ENCODE measurements at places on chromosomes 13 and 19.

DNA sequence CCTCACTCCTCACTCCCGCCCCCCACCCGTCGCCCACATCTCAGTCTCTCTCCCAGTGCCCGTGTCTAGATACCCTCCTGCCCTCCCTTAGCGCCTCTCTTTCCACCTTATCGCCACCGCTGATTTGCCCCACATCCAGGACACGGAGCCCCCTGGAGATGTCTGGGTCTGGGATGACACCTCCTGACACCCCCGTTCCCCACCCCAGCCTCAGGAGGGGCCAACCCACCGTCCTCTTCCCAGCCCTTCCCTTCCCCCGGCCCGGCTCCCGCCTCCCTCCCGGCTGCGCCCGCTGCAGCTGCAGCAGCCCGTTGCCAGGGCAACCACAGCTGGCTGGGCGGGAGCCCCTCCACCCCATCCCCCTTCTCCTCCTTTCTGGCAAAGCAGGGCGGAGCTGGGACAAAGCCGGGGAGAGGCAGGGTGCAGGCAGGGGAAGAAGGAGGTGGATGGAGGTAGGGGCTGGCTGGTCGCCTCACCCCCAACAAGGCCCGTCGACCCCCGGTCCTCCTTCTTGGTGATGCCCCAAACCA, 13.5 kb downstream of the DPF1 start:
- no peak for DNase-seq

DNA sequence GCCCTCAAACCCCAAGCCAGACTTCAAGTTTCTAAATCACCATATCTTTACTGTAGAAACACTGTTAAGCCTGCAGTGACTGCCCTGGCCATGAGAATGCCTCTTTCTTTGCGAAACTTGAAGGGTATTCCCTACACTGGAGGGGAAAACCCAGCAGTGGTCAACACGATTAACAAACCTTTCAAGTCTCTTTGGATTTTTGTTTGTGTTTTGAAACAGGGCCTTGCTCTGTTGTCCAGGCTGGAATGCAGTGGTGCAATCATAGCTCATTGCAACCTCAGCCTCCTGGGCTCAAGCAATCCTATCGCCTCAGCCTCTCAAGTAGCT, 17.4 kb upstream of the POMP start:
- no peak for DNase-seq

DNA sequence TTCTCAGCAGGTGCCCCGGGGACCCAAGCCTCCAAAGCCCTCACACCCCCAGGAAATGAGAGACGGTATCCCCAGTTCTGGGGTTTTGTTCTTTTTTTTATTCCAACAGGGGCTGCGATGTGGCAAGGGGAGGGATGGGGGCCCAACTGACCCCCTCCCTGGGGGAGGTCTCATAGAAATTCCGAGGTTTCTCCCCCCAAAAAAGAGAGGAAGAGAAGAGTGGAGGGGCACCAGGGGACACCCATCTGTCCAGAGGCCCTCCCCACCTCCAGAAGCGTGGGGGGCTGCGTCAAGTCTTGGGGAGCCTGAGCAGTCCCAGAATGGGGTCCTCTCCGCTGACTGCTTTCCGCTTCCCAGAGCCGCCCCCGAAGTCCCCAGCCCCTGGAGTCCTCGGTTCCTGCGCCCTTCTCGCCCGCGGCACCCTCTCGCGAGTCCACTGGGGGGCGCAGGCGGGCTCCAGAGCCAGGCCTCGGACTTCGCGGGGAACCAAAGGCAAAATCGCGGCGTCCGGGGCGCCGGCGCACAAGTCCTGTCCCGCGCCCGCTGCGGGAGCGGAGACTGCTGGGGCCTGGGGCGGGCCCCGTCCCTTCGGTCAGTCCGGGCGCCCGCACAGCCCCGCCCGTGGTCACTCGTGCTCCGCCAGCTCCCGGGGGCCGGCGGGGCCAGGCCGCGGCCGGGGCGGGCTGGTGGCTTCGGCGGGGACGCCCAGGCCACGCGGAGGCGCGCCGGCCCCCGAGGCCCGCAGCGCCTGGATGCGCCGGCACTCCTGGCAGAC, 4.4 kb upstream of the ATP1A3 start:
- DNase-seq, result no peak

GRCh38 chr13:28655561-28655960, 3.4 kb upstream of the POMP start:
- no peak for DNase-seq

- no peak for DNase-seq
Measured at GRCh38 chr13:38262211-38262610, 87.4 kb upstream of the UFM1 start.

GRCh38 chr19:51100601-51101000, 7.6 kb downstream of the CTU1 start:
- no peak for DNase-seq

GRCh38 chr13:32150794-32151193, 119.2 kb downstream of the FRY start:
- no peak for DNase-seq

DNA sequence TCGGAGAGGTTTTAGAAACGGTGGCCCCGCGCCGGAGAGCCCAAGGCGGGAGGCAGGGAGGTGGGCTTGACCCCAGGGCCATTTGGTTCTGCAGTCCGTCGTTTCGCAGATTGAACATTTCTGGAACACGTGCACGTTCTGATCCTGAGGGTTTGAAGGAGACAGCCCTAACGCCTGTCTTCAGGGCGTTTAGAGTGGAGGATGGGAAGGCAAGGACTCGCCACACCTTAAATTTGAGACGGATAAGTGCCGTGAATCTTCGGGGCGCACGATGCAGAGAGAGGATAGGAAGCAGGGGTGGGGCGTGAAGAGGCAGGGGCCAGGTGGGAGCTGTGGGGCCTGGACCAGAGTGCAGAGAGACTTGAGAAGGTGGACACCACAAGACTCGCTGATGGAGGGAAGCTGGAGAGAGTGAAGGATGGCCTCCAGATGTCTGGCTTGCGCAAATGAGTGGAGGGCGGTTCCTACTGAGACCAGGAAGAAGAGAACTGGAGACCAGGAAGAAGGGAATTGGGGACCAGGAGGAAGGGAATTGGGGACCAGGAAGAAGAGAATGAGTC, 804 bp upstream of the MIER2 start:
- DNase-seq, result no peak
